GM20000 (cell line): ENCODE measurements at places on chromosomes 5 and 9.

DNA sequence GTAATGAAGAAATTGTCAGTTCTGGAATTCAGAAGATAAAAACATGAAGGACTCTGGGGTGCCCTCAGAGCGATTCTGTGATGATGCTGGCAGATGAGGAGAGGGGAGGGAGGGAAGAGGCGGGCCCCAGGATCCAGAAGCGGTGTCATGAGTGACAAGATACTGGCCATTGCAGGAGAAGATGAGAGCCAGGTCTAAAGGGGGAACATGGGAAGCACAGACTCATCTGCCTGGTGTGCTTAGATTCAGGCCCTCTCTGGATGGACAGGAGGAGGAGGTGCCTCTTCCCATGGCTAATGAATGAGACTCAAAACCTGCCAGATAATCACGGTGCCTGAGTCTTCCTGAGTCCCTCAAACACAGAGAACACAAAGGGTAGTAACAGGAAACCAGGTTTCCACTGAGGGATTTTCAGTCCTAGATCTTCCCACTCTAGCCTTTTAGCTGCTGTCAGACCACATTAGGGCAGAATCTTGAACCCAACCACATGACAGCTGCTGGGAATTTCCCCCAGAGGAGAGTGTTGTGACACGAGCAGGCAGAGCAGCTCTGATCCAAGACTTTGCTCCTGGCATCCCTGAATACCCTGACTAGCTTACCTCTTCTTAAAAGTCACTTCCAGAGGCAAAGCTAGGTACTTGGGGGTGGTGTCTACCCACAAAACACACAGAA is 28.2 kb upstream of the HSPA9 start:
- DNase-seq = peak; percentile 41

DNA sequence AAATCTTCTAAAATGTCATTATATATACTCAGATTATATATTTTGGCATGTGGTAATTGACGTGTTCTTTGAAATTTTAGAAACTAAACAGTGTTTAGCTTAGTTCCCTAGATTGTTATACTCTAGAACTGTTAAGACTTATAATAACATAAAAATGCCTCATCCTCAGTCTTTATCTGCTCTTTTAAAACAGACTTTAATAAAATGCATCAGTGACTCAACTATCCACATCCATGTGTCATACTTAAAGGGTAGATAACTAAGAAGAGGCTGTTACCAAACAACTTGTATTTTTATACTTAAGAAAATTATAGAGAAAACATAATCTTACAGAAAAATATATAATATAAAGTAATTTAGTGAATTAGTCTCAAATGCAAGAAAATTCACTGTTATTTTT is 15.2 kb downstream of the NFIL3 start:
- no peak for DNase-seq

DNA sequence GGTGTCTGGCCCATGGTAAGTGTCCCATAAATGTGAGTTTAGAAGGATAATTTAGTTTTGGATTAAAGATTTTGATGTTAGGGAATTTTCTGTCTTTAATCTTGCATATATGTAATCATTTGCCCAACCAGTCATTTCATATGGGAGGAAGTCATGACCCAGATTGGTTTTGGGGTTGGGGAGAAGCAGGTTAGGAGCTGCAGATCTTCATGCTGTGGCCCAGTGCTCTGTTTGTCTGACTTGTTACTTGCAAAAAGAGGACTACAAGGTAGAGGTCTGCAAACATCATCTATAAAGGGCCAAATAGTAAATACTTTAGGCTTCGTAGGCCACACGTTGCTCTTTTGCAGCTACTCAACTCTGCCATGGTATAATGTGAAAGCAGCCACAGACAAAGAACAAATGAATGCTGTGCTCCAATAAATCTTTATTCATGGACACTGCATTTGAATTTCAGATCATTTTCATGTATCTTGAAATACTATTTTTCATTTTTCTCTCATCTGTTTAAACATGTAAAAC is 16.8 kb downstream of the OSTF1 start:
- DNase-seq = no peak

GRCh38 chr5:137630972-137631370 is 104.9 kb downstream of the KLHL3 start:
- no peak for DNase-seq

DNA sequence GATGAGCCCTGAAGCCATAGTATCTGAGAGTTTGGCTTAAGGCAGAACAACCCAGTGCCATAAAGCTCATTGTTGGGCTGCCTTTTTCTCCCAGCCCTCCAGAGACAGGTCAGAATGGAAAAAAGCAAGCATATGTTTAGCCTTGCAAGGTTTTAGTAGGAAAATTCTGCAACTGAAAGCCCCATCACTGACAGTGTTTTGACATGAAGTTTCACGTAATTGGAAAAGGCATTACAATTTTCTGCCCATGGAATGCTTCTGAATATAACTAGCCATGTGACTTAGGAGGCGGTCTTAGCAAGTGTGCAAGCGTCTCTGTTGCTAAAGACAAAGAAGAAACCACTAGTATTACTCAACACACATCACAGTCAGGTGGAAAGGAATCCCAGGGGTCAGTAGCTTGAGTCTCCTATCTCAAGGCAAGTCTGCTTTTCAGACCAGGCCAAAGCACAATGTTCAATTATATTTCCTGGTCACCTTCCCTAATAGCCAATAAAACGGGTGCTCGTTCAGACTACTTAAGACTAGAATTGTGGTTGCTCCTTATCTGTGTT is 117.6 kb downstream of the CARTPT start:
- no peak for DNase-seq

DNA sequence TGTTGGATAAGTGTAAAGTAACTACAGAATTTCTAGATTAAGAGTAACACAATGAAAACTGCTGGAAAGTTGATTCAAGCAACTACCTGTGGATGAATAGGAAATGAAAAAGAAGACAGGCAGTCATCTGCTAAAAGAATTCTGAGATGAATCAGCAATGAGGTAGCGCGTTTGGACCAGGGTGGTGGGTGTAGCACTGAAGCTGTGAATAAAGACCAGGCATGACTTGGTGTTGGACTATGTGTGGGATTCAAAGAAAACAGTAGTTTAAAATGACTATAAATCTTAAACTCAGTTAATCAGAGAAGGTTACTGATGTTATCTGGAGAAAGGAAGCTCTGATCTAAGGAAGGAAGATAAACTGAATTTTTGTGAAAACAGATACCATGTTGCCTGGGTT is 159.8 kb downstream of the FBN2 start:
- no peak for DNase-seq

GRCh38 chr9:132647806-132648205 is 22.0 kb downstream of the DDX31 start:
- no peak for DNase-seq

DNA sequence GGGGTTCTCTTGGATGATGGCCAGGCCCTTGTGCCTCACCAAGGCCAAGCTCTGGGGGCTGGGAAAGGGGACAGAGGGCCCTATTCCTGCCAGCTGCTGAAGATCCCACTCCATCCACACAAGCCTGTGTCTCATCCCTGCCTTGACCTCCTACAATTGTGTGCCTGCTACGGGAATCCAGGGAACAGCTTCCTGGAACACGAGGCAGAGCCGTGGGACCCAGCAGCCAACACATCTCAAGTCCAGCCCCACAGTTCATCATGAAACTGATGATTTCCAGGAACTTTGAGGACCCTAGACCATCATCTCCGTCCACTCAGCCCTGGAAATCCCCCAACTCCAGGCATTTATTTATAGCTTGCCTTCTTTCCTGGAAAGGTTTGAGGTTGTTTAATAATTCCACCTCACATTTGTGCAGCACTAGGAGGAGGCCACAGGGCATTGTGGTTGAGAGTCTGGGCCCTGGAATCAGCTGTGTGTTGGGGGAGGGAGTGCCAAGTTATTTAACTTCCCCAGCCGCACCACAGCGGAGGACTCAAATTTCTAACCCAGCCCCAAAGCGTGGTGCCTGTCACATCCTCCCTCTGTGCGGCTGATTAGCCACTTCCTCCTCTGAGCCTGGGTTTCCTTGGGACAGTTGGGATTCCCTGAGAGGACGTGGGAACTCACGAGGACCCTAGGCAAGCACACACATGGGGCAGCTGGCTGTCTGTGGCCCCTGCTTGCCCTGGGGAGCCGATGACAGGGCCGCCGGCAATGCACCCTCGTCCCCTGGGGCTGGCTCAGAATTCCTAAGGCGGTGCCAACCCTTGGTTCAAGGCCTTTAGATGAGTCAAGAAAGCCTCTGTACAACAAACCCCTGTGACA is 58.2 kb upstream of the GGTA1 start:
- DNase-seq = peak; percentile 55

DNA sequence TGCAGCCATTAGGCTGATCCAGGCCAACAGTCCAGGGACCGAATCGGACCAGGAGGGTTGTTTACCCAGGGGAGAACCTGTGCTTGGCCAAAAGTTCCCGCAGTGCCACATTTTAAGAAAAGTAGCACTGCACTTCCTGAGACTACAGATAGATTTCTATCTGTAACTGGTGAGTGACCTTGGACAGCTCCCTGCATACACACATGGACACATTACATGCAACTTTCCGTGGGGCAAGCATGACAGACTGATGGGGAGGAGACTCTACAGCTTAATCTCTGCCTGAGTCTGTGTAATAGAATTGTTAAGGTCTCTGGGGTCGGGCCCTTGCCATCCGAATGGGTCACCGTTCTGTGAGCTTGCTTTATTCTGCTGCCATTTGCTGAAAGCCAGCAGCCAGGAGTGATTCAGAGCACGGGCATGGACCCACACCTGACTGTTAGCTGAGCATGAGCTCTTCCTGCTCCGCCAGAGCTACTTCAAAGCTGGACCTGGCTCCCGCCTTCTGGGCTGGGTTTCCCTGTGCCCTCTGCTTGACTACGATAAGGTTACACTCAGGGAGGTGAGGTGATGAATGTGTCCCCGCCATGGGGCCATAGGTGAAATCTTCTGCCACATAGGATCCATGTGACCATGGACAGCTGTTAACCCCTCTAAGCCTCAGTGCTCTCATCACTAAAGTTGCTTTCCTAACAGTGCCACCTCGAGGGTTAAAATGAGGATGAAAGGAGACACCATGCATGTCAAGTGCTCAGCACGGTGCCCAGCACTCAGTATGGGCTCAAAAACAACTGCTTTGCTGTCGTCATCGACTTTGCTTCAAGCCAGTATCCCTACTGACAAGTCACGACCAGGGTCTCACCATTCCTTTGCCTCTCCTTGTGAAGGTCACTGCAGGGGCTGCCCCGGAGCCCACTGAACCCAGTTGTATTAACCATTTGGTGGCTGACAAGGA is 200.0 kb downstream of the MELK start:
- DNase-seq = no peak

DNA sequence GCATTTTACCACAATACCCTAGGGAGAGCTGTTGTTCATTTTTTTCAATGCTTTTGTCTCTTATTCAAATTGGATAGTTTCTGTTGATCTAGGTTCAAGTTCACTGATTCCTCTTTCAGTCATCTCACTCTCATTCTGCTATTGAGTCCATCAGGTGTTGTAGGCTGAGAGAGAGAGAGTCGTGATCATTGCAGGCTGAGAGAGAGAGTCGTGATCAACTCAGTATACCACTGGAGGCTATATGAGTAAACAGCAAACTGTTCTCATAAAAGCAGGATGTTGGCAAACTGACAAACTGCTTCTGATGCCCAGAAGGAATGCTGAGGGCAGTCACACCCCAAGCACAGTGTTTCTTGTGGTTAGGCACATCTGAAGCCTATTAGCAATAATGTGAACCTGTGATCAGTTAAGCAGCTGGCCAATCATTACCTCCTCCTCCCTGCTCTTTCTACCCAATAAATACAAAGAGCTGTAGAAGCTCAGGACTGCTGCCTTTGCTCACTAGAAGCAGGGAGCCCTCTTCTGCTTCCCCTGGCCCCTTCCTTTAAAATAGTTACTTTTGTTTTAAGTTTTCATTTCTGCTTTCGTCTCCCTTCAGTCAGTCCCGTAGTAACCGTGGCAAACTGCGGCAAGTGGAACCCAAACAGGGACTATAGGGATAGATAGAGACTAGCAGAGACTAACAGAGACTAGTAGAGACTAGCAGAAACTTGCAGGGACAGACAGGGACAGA is 476.1 kb upstream of the ACO1 start:
- DNase-seq = no peak

DNA sequence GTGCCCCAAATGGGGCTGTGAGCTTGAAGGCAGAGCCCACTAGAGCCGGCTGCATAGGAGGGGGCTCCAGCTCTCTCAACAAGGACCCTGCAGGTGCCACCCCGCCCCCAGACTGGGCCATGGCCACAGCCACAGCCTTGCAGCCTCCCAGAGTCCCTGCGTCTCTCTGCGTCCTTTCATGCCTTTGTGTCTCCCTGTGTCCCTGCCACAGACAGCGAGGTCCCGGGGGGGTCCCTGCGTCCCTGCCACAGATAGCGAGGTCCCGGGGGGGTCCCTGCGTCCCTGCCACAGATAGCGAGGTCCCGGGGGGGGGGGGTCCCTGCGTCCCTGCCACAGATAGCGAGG is 6.3 kb downstream of the NOXA1 start:
- no peak for DNase-seq

GRCh38 chr9:113514748-113515147 is 51.2 kb downstream of the RGS3 start:
- DNase-seq = no peak

DNA sequence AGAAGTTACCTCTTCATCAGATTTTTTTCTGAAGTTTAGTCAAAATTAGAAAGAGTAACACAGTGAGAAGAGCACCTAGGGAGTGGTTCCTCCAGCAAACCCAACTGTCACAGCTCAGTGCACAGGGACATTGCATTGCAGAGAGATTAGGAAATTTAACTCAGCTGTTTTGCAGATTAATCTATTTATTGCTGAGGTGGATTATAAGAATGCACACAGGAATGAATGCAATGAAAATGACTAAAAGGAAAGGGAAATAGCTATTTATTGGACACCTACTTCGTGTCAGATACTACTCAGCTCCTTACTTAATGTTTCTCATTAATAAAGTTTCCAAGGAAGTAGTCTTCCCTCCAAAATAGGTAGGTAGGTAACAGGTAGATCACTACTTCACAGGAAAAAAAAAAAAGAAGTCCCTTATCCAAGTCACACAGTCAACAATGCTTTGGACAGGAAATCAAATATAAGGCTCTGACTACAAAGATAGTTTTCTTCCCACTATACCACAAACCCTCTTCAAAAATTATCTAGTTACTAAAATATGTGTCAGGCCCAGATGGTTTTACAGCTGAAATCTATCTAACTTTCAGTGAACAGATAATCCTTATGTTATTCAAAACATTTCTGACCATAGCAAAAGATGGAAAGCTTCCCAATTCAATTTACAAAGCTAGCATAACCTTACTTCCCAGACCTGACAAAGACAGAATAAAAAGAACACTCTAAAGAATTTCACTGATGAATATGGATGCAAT is 442.2 kb upstream of the MPDZ start:
- no peak for DNase-seq

GRCh38 chr9:1804128-1804865 is 210.8 kb upstream of the SMARCA2 start:
- no peak for DNase-seq

GRCh38 chr5:177403102-177403791 is 2.8 kb upstream of the PFN3 start:
- DNase-seq = peak; percentile 76
